ENCODE measurements at places on chromosomes 4 and X.

- no peak for DNase-seq
Measured at GRCh38 chr4:8321771-8322170, 52.2 kb downstream of the HTRA3 start.

GRCh38 chr4:176270669-176271068, 1.6 kb upstream of the ASB5 start:
- peak; percentile 97 for DNase-seq

GRCh38 chrX:143455046-143455445, 62.2 kb downstream of the SPANXN3 start:
- no peak for DNase-seq

- DNase-seq = no peak
Measured at GRCh38 chr4:145178740-145179280, 1.6 kb downstream of the OTUD4 start.

DNA sequence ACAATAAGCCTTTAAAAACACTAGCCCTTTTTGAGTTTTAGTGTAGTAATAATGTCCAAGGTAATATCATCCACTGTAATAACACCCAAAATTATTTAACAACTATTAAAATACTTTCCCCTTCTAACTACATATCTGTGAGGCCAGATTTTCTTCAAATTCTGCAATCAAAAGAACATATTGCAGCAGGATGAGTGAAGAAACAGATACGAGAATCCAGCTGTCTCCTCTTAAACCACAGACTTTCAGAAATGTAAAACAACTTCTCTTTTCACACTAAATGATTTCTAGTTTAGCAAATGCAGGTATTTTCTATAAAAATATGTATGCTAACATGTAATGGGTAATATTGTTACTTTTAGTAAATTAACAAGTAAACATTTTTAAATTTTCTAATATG, 148.9 kb downstream of the PRDM5 start:
- no peak for DNase-seq

DNA sequence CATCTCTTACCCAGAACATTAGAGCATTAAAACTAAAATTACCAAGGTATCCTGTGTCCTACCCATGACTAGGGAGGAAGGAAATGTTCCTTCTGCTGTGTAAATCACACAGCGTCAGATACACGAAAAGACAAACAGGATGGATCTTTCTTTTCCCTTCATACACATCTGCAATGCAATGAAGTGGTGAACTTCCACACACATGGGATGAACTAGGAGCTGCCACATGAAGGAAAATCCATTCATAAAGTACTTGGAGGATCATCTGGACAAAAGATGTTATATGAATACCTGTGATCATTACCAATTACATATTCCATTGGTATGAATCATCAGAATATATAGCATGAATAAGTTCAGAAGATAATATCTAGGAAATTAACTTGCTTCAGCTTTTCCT, 46.2 kb downstream of the LDB2 start:
- DNase-seq = no peak

GRCh38 chrX:150085881-150086280, 147.6 kb upstream of the EOLA2 start:
- DNase-seq = no peak

DNA sequence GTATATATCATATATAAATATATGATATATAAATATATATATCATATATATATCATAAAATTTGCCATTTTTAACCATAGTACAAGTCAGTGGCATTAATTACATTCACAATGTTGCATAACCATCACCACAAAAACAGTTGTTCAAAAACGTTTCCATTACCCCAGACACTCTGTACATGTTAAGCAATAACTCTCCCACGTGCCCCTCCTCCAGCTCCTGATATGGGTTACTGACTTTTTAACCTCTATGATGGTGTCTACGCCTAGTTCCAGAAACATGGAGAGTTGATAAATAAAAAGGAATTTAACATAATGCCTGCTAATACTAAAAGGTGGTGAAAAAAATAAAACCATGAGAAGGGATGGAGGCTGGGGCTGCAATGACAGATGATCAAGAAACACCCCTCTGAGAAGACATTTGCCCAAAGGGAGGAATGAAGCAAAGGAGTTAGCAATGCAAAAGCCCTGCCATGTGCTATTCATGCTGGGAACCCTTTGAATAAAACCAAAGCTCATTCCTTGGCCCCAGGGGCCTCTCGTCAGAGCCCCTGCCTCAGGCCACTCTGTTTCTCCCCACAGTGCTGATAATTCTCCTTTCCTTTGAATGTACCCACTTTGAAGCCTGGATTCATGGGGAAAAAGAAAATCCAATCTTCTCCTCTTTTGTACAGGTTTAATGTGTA, 144.3 kb downstream of the NWD2 start:
- DNase-seq = no peak

DNA sequence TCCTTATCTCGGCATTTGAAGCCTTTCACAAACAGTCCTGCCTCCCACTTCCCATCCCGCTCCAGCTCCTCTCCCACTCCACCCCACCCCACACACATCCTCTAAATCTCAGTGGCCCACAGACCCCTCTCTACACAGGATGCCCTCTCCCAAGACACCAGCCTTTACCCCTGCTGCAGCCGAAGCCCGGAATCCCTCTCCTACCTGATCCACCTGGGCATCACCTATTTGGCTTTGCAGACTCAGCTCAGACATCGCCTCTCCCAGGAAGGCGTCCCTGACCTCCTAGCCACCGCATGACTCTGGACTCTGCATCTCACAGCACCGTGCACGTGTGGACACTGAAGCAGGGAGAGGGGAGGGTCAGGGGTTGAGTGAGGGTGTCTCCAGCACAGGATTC, 11.5 kb downstream of the PPP2R2C start:
- no peak for DNase-seq

DNA sequence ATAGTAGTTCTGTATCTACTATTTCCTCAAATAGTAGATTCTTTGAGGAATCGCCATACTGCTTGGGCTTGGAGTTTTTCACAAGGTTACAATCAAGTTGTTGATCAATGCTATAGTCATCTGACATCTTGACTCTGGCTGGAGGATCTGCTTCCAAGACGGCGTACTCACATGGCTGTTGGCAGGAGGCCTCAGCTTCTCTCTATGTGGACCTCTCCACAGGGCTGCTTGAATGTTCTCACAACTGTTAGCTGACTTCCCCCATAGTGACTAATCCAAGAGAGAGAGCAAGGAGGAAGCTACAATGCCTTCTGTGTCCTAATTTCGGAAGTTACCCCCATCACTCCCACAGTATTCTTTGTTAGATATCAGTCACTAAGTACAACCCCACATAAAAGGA, 10.3 kb downstream of the EGFL6 start:
- no peak for DNase-seq

GRCh38 chr4:101718810-101719209, 71.7 kb upstream of the BANK1 start:
- no peak for DNase-seq

GRCh38 chr4:115675719-115676118, 562.3 kb upstream of the NDST4 start:
- DNase-seq = no peak

GRCh38 chr4:109921384-109921808, 8.7 kb downstream of the EGF start:
- peak; percentile 95 for DNase-seq

DNA sequence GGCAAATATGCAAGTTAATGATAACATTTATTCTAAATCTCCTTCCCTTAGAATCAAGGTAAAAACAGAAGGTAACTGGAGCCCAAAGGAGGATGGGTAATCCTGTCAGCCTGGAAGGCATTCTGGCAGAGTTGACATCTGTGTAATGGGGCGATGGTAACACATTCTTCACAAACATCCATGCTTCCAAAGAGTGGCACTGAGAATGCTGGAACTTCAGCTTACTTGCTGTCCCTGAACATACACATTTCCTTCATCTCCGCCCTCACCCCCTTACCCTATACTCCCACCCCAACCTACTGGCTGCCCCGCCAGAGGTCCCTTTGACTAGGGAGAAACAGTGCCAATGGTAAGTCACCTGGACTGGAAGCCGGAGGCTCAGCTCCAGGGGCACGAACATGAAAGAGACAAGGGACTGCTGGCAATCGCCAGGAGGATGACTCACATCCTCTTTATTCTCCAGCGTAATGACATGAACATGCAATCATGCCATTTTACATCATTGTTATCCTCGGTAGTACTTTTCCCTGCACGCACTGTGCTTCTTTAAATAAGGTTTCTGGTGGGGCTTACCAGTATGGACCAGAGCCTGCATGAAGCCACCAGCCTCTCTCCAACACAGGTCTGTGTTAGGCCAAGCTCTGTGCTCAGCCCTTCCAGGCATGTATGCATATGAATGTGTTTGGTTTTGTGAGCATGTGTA, 694.2 kb upstream of the TENM3 start:
- DNase-seq = peak; percentile 55

DNA sequence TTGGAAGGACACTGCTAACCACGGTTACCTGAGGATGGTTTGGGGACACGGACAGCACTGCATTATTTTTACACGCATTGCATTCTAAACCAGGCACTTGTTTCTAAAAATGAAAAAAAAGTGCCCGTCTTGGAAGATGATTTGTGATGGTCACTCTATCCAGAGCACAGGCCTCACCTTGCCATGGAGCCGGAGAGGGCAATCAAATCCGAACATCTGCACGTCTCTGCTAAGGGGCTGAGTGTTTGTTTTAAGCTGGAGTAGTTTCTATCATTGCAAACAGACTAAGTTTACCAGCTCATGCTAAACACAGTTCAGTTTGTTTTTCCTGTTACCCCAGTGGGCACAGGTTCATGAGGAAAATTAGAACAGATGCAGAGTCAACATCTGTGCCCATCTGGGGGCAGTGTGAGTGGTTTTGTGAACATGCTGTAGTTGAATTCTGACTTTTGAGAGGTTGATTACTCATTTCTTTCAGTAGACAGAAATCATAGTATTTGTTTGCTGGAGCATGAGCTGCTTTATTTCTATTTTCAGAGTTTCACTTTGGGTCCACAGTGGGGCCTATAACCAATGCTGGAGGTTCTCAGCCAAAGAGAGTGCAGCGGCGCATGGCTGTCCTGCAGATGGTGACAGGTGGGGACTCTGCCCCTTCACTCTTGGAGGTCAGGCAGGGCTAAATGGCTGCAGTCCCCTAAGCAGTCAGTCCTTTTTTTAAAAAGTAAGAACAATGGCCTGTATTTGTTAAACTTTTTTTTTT, 65.4 kb upstream of the ENPP6 start:
- no peak for DNase-seq

DNA sequence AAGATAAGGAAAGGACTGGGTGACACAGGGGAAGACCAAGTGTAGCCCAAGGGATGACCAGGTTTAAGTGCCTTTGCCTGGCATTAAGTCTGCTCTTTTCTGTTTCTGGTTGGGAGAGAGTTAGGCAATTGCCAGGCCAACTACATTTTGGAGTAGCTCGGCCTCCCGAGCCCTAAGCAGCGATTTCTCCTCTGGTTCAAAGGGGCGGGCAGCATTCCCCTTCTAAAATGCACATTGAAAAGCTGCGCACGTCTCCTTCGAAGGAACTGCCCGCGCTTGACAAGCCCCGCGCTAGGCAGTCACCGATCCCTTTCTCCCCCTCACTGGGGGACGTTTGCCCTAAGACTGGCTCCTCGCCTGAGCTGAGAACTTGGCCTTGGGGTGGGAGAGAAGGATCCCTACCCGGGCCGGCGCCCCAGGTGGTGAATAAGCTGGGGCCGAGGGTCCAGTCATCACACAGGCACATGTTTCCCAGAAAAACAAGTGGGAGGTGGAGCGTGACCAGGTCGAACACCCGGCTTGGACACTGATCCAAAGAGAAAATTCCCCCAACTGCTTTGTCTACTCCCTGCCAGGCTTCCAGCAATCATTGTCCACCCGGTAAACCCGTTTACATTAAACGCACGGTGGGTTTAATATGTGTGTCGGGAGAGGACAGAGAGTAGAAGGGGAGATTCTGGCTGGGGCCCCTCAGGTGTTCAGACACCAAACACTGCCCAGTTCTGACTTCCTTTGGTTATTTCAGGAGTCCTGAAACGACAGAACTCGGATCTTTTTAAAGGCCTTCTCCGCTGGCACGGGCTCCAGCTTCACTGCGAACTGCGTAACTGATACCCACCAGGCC, 4.0 kb downstream of the ARX start:
- DNase-seq = no peak

DNA sequence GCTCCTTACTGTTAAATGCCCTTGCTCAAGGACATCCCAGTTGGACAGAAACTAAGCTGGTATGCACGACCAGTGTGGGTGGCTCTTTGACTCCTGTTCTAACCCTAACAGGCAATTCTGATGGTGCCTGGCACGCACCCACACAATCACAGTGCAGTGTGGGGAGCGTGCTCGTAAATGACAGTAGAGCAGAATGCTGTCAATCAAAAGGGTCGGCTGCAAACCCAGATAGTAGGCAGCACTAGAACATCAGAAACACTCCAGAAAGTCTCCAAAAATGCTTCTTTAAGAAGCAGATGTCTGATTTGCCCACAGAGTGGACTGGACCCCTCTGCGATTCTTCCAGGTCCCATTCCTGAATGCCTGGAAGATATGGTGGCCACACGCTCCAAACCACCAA, 37.6 kb upstream of the MTM1 start:
- DNase-seq = no peak

- DNase-seq = no peak
Measured at GRCh38 chr4:100985576-100985975, 361.8 kb downstream of the PPP3CA start.

DNA sequence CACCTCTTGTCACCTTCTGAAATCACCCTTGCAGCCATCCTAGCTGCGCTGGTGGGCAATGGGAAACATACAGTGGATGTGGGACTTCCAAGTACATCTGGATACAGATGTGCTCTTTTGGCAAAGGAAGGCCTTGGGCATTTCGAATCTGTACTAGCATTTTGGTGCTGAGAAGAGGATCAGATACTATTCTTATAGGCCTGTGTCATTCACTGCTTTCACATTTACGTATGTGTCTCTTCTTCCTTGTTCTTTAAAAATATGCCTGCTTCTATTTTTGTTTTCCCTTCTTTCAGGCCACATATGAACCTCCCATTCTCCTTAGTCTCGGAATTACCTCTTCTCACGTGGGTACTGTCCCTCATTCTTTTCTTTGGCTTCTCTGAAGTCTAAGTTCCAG, 53.1 kb downstream of the EFNB1 start:
- no peak for DNase-seq

DNA sequence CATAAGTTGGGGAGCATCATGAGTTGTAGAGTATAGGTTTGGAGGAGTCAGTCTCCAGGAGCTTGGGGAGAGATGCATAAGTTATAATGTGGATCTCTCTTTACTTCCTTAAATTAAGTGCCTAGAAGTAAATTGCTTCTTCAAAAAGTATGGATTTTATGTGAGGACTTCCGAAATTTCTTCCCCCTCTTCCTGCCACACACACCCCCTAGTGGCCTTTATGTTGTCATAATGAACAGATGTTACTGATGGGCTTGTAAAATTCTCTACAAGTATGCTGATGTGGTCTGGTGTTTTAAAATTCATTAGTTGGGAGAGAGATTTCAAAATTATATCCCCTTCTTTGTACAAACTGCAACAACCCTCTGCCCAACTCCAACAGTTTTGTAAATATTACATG, 2.3 kb upstream of the METTL14 start:
- no peak for DNase-seq

- no peak for DNase-seq
Measured at GRCh38 chr4:66014146-66014765, 344.0 kb upstream of the EPHA5 start.

DNA sequence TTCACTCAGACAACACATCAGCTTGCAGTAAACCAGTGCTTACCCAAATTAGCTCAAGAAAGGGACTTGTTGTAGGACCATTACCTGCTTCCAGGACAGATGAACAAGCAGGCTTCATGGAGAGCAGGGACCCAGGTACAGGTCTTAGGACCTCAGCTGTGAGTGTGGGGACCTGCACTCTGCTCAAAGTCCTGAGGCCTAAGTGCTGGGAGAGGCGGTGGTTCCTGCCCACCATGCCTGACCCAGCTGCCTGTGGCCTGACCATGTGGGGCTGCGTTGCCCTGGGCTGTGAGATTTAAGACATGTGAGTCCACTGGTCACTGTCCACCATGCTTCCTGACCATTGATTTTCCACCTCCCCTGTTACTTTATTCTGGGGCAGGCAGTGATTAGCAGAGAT, 140.2 kb downstream of the DCLK2 start:
- DNase-seq = no peak
